Natural killer cell treated with Interleukin-12 subunit alpha and Interleukin-12 subunit beta and Interleukin-15 and Interleukin-18, amount 100 ng/mL, for 72 hours (primary cell): ENCODE measurements at places on chromosomes 16 and 17. TPM values are rescaled to one million over a fixed set of nuclear protein-coding genes. Genes with fewer than 3 reads are reported as not detected.

TBX21 gene
- total RNA-seq = 437 TPM

DNA sequence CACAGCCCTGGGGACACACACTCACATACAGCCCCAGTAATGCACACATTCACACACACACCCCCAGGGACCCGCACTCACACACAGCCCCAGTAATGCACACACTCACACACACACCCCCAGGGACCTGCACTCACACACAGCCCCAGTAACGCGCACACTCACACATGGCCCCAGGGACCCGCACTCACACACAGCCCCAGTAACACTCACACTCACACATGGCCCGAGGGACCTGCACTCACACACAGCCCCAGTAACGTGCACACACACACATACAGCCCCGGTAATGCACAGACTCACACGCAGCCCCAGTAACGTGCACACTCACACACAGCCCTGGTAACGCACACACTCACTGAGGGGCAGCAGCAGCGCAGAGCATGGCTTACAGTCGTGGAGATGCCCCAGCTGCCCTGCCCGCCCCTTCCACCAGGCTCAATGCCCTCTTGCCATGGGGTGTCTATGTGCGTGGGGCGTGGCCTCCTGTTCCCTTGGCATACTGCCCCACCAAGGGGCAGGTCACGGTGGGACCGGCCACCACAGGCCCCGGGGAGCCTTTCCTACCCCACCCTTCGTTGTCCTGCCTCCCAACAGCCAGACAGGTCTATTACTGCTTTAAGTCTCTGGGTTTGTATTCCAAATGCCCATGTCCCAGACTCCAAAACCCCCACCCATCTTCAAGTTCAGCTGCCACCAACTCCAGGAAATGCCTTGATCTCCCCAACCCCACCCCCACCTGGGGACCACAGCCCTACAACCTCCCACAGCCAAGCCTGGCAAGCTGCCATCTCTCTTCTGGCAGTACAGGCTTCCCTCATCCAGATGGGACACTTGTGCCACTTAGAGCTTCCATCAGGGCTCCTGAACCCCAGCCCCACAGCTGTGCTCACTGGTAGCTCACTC lies 2.7 kb downstream of the CCDC102A start:
- DNase-seq = no peak

DNA sequence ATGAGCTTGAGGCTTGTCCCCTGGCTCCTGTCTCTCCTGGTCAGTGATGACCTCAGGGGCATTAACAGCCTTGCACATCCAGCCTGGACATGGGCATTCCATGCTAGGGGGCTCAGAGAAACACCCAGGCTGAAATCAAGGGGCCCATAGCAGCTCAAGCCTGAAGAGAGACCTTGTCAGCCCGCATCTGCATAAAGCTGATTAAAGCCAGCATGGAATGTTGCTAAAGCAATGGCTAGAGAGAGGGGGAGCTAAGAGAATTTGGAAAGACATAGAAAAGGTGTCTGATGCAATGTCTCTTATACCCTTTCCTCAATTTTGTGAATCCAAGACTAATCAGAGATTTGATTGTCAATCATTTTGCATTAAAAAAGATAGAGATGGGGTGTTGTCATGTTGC lies 51.4 kb upstream of the WSCD1 start:
- no peak for DNase-seq

DNA sequence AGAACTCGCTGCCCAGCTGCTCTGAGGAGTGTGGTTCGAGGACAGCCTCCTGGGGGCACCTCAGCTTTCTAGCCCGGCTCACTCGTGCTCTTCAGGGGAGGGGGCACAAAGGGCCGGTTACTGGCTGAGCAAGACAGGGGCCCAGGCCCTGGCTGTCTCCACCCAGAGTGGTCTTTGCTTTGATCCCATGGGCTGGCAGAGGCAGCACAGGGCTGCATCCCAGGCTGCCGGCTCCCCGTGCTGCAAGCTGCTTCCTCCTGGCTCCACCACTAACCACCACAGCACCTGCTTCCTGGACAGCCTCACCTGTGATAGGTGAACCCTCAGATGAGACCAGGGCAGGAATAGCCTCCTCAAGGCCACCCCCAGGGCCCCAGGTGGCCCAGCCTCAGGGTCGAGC lies 6.8 kb downstream of the SPPL2C start:
- DNase-seq = peak; percentile 51

CTRB1 gene
- total RNA-seq = not detected

TBC1D26 gene
- not detected for total RNA-seq

DNA sequence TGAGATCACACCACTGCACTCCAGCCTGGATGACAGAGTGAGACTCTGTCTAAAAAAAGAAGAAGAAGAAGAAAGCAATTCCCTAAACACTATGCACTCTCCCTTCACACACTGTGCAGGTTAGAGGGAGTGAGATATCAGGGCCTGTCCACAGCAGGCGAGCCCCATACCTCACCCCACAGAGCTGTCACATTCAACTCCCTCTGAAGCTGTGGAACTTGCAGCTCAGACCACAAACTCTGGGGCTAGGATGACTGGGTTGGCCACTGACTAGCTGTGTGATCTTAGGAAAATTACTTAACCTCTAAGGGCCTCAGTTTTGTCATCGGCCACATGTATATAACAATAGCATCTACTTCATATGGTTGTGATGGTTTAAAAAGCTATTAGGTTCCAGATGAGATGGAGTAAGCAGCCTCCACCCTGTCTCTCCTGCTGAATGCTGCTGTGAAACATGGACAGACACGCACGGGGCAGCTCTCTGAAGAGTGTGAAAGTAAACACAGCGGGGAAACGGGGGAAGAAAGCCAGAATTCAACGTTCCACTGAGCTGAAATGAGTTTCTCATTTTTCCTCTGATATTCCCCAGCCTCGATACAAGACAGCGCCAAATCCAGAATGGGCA lies 13.6 kb upstream of the PYY start:
- no peak for DNase-seq

DNA sequence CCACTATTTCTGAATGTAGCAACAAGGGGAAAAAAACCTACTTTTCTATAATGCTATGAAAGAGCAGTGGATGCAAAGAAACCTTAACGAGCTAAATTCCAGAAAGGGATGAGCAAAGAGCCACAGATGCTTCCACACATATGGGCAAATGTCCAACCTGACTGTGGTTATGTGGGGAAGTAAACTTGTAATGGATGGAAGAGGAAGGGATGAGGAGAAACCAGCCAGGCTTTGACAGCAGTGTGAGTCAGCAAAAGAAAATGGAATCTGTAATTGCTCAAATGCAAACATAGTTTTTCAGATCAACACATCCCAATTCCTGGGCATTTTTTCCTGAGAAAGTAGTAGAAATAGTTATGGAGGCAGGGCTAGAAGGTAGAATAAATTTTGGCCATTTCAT lies 204.8 kb upstream of the CPHXL start:
- DNase-seq = no peak

LPO gene
- total RNA-seq = not detected

LGALS9 gene
- total RNA-seq = 29.6 TPM

- no peak for DNase-seq
These were observed 37.0 kb downstream of the USP22 start for GRCh38 chr17:21005803-21006202.

- peak; percentile 18 for DNase-seq
These were observed 18.2 kb downstream of the NLRC5 start for GRCh38 chr16:57007530-57007929.

- no peak for DNase-seq
These were observed at the start of gene TMEM132E for GRCh38 chr17:34579017-34579946. Gene TMEM132E, plus strand, starts transcription at chr17:34579582. Its CDS starts 1,495 bp downstream, at chr17:34581077.

- DNase-seq = no peak
These were observed 5.0 kb downstream of the SGCA start for GRCh38 chr17:50170662-50171370.

- no peak for DNase-seq
These were observed 44.9 kb upstream of the TANGO6 start for GRCh38 chr16:68798398-68798797.

PRSS53 gene
- 4.1 TPM for total RNA-seq

GLIS2 gene
- total RNA-seq = 0.31 TPM

GRCh38 chr16:51753467-51754127 lies 602.5 kb upstream of the SALL1 start:
- DNase-seq = no peak

GRCh38 chr16:58931436-58931835 lies 197.3 kb upstream of the GOT2 start:
- DNase-seq = no peak

GRCh38 chr16:25177831-25178688 lies 38.7 kb upstream of the AQP8 start:
- no peak for DNase-seq

GRCh38 chr17:47714773-47715396 lies 18.2 kb upstream of the TBX21 start:
- no peak for DNase-seq

- peak; percentile 79 for DNase-seq
These were observed 21.1 kb downstream of the STH start for GRCh38 chr17:46020023-46020761.

DNA sequence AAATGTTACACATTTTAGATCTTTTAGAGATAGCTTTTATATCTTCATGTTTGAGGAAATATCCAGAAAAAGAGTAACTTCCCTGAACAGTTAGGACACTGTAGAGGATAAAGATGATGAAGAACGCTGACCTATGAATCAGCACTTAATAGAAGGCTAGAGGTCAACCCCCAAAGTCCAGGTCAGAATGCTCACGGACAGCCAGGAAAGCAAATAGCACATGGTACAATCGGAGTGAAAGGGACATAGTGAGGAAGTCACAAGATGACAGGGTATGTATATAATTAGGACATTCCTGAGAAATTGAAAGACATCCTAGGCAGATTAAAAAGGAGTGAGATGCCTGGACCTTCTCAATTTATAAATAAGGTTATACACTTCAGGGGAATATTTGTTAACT lies 55.1 kb upstream of the CNTNAP4 start:
- DNase-seq = no peak

GRCh38 chr16:54554581-54554980 lies 268.0 kb upstream of the IRX3 start:
- no peak for DNase-seq

GRCh38 chr17:53607475-53607874 lies 215.3 kb upstream of the KIF2B start:
- DNase-seq = no peak

DNA sequence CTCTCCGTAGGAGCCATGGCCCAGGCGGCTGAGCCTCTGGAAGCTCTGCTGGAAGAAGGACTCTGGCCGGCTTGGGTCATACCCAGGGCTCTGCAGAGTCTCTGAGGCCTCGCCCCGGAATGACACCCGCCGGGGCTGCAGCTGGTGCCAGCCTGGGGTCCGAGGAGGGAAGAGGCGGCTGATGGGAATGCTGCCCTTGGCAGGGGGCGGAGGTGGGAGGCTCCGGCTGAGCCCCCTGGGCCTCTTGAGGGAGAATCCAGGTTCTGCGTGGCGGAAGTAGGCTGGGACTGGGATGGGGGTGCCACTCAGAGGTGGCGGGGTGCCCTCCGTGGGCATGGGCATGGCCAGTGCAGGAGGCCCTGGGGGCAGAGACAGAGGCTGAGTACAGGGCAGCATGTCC lies 3.6 kb downstream of the PKMYT1 start:
- no peak for DNase-seq

- peak; percentile 90 for DNase-seq
These were observed 1.3 kb downstream of the RAB37 start for GRCh38 chr17:74738051-74738996.

GRCh38 chr16:84999200-84999599 lies 12.1 kb downstream of the ZDHHC7 start:
- DNase-seq = no peak

DNA sequence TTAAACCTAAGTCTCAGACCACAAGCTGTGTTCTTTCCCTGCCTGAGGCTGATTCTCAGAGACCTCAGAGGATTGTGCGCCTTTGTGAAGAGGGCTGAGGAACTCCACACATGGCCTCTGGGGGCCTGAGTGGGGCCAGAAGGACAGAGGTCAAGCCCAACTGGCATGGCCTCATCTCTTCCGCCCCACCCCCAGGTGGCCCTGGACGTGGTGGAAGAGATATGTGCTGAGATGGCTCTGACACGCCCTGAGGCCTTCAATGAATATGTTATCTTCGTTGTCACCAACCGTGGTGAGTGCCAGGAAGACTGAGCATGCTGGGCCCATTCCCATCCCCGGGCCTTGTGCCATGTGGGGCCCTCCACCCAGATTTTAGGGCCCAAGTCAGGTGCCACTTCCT lies 20.1 kb upstream of the ALKBH5 start:
- no peak for DNase-seq

GRCh38 chr17:49548506-49549310 lies 27.0 kb upstream of the NXPH3 start:
- no peak for DNase-seq

GRCh38 chr16:55746081-55746480 lies 86.8 kb downstream of the CES1 start:
- DNase-seq = no peak

DNA sequence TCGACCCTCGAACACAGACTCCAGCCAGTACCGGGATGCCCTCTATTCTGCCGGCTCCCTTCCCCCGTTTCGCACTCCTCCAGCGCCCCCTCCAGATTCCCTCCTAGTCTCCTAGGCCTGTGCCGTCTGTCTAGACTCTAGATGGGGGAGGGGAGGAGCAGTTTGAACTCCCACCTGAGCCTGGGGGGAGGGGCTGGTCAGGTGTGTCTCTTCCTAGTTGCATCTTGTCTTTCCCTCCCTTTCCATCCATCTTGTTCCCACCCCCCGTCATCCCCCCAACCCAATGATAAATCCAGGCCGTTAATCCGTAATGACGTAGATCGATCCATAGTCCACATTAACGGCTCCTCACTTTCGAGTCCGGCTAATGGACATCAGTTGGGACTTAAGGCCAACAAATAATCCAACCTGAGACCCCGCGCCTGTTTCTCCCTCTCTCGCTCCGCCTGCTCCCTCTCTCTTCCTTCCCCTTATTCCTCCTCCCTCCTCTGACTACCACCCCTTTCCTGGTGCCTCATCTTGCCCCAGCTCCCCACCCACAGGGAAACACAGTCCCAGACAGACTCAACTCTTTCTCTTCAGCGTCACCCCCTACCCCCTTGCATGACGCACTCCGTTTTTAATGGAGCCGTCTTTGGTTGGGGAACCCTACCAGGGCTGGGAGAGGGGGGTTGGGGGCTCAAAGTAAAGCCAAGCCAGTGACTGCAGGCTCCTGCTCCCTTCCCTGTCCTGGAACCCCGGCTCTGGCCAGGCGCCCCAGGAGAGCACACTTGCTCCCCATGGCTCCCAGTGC lies 3.4 kb upstream of the HOXB5 start:
- no peak for DNase-seq

DNA sequence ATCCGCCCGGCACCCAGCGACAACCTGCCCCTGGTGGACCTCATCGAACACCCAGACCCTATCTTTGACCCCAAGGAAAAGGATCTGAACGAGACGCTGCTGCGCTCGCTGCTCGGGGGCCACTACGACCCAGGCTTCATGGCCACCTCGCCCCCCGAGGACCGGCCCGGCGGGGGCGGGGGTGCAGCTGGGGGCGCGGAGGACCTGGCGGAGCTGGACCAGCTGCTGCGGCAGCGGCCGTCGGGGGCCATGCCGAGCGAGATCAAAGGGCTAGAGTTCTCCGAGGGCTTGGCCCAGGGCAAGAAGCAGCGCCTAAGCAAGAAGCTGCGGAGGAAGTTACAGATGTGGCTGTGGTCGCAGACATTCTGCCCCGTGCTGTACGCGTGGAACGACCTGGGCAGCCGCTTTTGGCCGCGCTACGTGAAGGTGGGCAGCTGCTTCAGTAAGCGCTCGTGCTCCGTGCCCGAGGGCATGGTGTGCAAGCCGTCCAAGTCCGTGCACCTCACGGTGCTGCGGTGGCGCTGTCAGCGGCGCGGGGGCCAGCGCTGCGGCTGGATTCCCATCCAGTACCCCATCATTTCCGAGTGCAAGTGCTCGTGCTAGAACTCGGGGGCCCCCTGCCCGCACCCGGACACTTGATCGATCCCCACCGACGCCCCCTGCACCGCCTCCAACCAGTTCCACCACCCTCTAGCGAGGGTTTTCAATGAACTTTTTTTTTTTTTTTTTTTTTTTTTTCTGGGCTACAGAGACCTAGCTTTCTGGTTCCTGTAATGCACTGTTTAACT lies 1.0 kb downstream of the NOG start:
- DNase-seq = no peak
